ENCODE measurements at places on chromosomes 3 and 15.

DNA sequence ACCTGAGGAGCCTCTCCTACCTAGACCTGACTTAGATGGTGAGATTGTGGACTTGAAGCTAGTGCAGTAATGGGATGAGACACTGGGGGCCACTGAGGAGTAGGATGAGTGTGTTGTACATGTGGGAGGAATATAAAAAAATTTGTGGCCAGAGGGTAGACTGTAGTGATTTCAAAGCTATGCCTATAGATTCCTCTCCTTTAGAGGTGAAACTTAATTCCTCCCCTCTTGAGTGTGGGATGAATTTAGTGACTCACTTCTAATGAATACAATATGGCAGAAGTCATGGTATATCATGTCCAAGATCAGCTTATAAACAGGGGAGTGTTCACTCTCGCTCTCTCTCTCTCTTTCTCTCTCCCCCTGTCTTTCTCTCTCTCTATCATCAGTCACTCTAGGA, 6.7 kb downstream of the ZNF860 start:
- no peak for DNase-seq

GRCh38 chr3:157471064-157471463, 32.2 kb downstream of the VEPH1 start:
- no peak for DNase-seq

GRCh38 chr15:69389426-69389825, 24.7 kb upstream of the KIF23 start:
- DNase-seq = no peak

- DNase-seq = no peak
Observed at GRCh38 chr3:30686799-30687198, 80.4 kb downstream of the TGFBR2 start.

DNA sequence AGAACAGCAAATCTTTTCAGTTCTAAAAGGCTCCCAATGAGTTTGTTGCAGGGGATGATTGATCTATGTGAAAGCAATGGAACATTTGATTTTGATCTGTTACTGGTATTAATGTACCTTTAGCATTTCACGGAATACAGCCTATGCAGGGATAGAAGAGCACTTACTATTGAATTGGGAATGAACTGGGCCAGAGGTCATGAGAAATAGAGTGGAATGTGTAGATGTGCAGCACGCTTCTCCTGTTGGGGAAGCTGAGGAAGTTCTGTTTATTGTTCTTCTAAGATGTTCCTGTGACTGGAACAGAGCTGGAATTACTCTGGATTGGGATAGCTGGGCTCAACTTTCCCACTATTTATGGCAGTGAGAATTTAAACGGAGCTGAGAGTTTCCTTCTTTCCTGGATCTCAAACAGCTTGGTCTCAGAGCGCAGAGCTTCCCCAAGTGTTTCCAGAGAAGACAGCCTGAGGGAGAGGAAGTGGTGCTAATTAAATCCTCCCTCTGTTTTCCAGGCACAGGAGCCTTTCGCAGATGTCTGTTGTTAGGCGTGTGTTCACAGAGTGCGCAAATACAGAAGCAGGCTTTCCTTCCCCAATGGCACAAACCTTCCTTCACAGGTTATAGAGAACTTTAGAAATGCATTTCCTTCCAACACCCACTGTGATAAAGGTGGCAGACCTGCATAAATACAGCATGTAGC, 32.5 kb downstream of the TPRG1 start:
- no peak for DNase-seq

GRCh38 chr3:160951642-160952487, 153.3 kb downstream of the B3GALNT1 start:
- no peak for DNase-seq

DNA sequence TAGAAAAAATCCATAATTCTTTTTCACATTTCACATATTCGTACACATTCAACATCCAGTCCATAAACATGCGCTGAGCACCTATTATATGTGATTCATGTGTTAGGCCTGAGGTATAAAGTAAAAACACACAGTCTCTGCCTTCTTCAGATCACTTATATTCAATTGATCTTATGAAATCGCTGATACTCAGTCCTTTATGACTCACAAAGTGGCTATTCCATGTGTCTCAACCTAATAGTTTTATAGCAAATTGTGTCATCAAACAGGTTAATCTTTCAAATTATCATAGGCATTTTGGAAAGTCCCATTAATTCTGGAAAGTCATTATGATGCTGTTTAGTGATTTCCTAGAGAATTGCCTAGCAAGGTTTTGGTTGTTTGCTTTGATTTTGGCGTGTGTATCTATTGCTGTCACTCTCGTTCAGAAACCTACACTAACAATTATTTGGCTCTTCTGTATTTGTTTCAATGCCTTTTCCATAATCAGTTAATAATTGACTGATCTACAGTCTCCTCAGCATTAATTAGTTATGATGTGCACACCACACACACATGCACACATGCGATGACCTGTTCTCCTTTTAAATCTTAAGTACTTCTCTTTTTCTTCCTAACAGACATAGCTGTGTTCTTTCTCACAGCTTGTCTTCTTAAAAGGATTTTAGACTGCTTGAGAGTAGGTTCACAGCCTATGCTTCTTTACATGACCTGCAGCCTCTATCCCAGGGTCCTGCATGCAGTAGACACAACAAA, 353.1 kb downstream of the MECOM start:
- no peak for DNase-seq

DNA sequence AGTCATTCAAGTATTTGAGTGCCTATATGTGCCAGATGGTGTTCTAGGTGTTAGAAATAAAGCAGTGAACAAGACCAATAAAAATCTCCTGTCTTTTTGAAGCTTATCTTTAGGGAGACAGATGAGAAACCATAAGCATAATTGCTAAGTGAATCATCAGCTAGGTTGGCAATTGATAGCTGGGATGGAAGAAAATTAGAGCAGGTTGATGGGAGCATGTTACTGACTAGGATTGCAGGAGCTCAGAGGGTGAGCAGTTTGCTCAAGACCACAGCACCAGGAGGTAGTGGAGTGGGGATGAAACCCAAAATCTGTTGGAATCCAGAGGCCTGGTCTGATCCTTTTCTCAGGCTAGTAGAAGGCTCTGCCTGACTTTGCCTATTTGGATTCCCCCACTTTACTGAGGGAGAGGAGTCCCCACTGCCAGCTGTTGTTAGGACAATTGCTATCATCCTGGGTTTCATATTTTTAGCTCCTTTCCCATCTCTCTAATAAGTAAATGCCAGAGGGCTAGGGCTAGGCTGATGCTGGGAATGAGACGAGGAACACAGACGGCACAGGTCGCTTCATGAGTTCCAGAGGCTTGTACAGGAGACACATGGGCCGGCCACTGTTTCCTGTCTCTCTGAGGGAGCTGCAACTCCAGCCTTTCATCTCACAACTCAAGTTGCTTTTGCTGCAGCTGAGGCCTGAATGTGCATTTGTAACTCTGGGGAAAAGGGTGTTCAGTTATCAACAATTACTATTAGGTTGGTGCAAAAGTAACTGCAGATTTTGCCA, 102.9 kb downstream of the CACNA1D start:
- no peak for DNase-seq

DNA sequence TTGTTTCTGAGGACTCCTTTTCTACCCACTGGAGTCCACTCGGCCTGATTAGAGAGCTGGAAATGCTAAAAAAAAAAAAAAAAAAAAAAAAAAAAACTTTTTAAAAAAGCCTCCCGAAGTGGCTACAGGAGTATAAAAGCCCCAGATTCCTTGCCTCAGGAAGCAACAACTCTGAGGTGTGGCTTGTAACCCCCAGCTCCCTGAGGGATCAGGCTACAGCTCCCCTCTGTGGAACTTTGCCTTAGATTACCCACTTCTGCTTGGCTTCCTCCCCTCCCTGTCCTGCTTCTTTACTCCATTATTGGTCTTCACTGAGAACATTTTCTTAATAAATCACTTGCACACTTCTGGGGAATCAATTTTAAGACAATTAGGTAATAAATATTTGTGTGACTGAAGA, 49.7 kb upstream of the GADL1 start:
- DNase-seq = no peak

- DNase-seq = no peak
Observed at GRCh38 chr3:165859061-165859460, 21.8 kb upstream of the BCHE start.

GRCh38 chr3:179149951-179150350, 1.8 kb downstream of the PIK3CA start:
- DNase-seq = no peak

DNA sequence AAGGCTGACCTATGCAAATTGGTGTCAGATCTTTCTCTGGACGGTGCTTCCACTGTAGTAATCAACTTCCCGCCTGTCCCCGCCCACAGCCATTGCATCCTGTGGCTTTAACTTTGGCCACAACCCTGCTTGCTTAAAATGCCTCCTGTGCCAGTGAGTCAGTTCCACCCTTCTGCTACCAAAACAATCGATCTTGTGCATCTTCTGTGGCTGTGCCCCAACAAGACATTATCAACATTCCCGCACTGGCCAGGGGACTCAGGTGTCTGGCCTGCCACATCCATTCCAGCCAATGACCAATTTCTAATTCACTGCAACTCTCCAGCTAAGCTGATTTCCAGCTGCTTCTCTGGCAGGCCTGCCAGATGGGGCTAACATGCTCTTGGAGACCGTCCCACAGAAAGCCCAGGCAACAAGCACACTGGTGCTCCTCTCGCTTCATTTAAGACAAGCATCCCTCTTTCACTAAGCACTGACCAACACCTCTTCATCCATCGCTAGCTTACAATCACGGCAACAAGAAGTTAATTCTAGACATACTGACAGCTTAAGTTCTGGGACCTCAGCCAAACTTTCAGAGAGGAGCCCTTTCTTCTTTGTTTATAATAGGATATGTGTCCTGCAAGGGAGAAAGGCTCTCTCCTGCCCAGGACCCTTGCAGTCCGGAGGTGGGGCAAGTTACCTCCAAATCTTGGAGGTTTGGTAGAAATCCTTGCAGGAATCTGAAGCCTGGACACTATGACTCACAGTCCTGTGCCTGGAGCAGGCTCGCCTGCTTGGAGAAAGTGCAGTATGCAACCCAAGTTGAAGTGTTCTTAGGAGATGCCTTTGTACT, 6.7 kb downstream of the CA12 start:
- DNase-seq = no peak

GRCh38 chr15:57018151-57018550, 99.7 kb downstream of the TCF12 start:
- no peak for DNase-seq

DNA sequence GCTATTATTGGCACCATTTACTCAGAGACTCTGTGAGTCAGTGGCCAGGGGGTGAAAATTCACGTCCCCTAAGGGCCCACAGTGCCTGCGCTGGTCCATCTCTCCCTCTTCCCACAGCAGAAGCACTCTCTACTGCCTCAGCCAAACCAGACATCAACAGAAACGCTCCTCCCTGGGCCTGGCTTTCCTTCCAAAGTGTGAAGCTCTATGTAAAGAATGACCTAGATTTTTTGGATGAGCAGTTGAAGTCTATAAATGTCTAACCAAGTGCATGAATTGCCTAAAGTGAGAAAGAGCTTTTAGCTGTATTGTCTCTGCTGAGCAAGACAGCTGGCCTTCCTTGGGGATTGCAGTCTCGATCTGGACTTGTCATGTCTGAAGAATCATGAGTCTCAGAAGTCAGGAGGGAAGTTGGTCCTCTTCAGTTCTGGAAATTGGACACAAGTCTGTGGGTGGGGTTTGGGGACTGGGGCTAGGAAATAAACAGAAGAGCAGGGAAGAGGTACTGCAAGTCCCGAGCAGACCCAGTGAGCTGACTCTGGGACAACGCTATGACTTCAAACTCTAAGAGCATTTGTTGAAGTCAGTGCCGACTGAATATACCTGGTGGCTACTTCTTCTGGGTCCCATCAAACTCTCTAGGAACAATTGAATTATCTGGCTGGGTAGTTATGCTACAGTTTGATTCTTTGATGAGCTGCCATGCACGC, 29.0 kb downstream of the RASGRP1 start:
- DNase-seq = no peak

DNA sequence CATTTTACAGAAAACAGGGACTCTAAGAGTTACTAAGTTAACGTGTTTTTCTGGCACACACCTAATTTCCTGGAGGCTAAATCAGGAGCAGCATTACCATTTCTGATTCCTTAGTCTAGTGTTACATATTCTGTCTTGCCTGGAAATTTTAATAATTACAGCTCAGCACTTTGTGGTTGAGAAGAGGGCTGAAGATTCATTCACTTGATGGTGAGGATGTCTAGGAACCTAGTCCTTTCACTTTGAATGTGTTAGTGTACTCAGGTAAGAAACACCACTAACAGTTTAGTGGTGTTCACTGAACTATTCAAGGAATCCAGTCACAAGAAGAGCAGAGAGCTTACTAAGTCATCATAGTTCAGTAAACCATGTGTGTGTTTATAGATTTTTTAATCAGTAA, 102.8 kb downstream of the STT3B start:
- DNase-seq = no peak

- no peak for DNase-seq
Observed at GRCh38 chr3:165742351-165742750, 94.9 kb downstream of the BCHE start.

DNA sequence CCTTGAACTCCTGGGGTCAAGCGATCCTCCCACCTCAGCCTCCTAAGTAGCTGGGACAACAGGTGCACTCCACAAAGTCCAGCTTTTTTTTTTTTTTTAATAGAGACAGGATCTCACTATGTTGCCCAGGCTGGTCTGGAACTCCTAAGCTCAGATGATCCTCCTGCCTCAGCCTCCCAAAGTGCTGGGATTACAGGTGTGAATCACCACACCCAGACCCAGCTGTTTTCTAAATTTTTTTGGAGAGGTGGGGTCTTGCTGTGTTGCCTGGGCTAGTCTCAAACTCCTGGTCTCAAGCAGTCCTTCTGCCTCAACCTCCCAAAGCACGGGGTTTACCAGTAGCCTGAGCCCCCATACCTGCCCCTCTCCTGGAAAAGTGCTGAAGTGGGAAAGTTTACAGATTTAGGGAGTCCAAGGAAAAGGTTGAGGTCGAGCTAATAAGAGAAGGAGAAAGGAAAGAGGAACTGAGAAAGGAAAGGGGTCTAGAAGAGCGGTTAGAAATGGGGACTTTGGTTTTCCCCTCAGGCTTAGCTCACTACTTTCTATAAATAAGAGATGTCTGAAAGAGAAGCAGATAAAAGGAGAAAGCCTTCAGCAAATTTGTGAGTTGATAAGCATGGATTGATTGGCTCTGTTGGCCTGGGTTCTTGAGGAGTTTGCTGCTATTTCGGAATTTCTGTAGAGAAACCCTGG, 23.6 kb downstream of the UBE2E1 start:
- DNase-seq = no peak

DNA sequence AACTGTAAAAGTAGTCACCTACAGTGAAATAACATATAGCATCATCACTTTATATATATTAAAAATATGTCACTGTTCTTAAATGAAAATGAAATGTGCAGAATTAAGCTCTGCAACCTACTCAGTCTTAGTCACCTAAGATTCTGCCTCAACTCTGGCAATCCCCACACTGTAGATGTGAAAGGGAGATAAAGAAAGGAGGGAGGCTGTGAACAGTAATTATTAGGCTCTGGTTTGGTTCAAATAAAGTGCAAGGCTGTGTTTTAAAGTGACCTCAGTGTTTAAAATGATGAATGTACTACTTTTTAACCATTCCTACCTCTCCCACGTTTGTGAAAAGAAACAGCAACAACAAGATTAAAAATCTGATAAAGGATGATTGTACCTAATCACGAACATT, 72.2 kb downstream of the ATP8B4 start:
- DNase-seq = no peak

- DNase-seq = no peak
Observed at GRCh38 chr3:172766241-172766640, 15.7 kb downstream of the ECT2 start.

- DNase-seq = no peak
Observed at GRCh38 chr3:151434151-151434890, 26.5 kb downstream of the IGSF10 start.

GRCh38 chr3:189516039-189516438, 115.2 kb upstream of the TP63 start:
- no peak for DNase-seq

- DNase-seq = no peak
Observed at GRCh38 chr3:111260878-111261277, 189.3 kb downstream of the NECTIN3 start.

All from NT2/D1 (cell line).